Astrocyte of the hippocampus (primary cell): ENCODE measurements at places on chromosomes 5 and 9.

DNA sequence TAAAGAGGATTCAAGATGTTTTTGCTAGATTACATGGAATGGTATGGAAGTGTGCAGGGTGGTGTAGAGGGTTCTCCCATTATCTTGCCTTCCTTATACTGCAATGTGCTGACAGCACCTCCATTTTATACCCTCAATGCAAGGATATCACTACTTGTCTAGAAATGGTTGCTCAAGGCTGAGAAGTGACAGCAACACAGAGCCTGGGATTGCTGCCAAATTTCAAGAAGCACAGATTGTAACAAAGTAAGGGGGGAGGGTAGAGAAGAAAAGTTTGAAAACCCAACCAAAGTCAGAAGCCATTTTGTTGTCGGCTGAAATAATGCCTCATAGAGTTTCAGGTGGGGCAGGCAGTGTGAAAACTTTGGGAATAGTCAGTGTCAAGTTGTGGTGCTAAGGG lies 29.8 kb downstream of the PCDHAC2 start:
- peak; percentile 26 for DNase-seq

DNA sequence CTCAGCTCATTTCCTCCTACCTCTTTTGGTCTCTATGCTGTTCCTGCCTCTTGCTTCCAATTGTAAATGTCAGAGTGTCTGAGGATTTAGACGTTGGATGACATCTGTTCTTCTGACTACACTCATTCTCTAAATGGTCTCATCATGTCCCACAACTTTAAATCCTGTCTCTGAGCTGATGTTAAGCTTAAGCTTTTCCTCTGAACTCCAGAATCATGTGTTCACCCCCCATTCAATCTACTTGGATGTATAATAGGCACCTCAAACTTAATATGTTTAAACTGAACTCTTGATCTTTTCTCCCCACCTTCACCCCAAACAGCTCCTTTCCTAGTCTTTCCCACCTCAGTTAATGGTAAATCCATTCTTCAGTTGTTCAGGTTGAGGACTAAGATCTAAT lies 433.6 kb downstream of the CSNK1G3 start:
- DNase-seq = no peak

DNA sequence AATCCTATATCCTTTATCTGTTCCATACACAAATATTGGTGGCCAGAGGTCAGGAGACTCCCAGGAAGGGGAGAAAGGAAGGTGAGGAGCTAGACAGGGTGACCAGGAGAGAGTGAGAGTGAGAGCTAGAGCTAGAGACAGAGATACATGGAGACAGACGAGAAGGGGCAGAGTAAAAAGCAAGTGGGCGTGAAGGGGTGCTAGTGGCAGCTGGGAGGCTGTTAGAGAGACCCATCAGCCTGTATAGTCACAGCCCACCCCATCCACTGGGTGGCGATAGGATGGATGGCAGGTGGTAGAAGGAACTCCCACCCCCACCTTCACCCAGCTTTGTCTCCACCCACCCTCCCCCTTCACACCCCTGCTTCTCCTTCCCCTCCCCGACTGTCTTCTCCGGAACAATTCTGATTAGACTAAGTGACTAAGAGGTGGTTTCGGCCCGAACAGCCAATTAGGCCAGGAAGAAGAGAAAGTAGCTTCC lies 32.8 kb downstream of the PCDH1 start:
- no peak for DNase-seq

DNA sequence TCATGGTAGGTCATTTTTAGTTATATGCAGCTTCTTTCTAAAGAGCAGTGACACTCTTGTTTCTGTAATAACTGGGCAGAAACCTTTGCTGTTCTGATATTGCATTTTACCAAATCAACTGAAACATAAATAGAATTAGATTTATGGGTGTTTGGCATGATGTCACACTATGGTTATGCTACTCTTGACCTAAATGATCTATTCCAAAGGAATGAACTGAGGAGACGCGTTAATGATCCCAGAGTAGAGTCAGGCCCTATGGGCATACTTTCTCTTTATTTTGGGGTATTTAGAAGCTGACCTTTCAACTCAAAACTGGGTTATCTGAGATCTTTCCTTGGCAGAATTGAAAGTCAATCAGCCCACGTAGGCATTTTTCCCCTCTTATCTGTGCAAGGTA lies 146.8 kb upstream of the ADAMTSL1 start:
- DNase-seq = no peak

GRCh38 chr9:80369641-80370040 lies 797.9 kb downstream of the TLE4 start:
- DNase-seq = peak; percentile 9

- DNase-seq = no peak
These were observed 49.3 kb upstream of the GNA14 start for GRCh38 chr9:77697238-77697984.

DNA sequence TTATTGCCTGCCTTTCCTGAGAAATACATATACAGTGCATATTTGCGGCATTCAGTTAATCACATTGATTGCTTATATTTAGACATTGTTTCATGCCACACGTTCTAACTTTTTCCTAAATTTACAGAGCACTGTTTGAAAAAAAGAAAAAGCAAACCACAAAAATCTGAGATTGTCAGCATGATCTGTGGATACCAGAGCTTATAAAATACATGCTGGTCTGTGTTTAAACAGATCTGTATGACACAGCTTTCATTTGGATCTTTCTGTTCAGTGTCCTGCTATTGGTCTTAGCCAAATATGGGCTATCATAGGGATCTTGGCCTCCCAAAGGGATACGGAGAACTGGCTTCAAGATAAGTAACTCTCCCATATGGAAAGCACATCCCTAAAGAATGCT lies 20.2 kb downstream of the ALDH1A1 start:
- peak; percentile 16 for DNase-seq

GRCh38 chr5:74042959-74043358 lies 417.0 kb downstream of the ARHGEF28 start:
- peak; percentile 68 for DNase-seq

GRCh38 chr9:8855046-8855445 lies 1055.5 kb upstream of the DMAC1 start:
- DNase-seq = peak; percentile 58

GRCh38 chr5:150125334-150125733 lies 30.3 kb downstream of the PDGFRB start:
- DNase-seq = no peak

DNA sequence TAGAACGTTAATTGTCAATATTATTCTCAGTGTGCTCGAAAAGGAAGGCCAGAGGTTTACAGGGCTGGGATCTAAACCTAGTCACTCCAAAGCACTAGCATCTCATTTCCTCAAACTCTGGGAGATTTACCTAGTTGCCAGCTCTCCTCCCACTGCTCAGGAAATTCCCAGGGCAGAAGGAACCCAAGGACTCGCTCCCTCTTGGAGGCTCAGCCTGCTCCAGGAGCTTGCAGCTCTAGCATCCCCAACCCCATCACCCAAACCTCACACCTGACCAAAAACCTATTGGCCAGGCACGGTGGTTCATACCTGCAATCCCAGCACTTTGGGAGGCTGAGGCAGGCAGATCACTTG lies 26.0 kb downstream of the SERINC5 start:
- DNase-seq = no peak

GRCh38 chr9:37859043-37859442 lies 44.9 kb downstream of the SLC25A51 start:
- DNase-seq = no peak

DNA sequence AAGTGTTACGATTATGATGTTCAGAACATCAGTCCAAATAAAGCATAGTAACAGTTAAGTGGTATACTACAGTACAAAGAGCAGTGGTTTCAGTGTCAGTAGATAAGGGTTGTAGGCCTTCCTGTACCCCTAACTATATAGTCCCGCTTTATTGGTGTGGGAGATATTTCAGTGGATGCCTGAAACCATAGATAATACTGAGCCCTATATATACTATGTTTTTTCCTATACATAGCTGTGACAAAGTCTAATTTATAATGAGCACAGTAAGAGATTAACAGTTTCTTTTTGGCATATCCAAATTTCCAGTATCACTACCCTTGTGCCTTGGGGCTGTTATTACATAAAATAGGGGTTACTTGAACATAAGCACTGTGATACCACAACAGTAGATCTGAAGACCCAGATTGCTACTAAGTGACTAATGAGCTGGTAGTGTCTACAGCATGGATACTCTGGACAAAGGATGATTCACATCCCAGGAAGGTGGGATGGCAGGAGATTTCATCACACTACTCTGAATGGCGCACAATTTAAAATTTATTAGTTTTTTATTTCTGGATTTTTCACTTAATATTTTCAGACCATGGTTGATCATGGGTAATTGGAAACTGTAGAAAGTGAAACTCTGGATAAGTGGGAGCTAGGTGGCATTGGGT lies 119.3 kb downstream of the RPS23 start:
- peak; percentile 28 for DNase-seq

GRCh38 chr5:52897238-52897614 lies 91.9 kb upstream of the ITGA2 start:
- DNase-seq = no peak

DNA sequence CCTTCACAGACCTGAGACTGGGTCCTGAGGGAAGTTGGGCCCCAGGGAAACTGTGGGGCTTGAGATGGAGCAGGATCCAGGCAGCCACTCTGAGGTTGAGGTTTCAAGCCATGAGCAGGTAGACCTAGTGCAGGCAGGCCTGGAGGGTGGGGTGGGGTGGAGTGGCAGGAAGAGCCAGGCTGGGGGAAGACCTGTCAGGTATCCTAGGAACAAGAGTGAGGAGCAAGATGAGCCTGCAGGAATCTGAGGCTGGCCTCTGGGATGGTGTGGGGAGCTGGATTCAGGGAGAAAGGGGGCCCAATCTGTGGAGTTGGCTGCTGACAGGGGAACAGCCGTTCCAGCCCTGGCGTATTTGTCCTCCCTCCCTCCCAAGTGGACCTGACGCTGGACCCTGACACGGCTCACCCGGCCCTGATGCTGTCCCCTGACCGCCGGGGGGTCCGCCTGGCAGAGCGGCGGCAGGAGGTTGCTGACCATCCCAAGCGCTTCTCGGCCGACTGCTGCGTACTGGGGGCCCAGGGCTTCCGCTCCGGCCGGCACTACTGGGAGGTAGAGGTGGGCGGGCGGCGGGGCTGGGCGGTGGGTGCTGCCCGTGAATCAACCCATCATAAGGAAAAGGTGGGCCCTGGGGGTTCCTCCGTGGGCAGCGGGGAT lies 9.8 kb downstream of the RACK1 start:
- no peak for DNase-seq

GRCh38 chr9:133134388-133135145 lies 13.5 kb upstream of the RALGDS start:
- no peak for DNase-seq

- DNase-seq = peak; percentile 20
These were observed 1.1 kb downstream of the HEXB start for GRCh38 chr5:74685979-74686631.

DNA sequence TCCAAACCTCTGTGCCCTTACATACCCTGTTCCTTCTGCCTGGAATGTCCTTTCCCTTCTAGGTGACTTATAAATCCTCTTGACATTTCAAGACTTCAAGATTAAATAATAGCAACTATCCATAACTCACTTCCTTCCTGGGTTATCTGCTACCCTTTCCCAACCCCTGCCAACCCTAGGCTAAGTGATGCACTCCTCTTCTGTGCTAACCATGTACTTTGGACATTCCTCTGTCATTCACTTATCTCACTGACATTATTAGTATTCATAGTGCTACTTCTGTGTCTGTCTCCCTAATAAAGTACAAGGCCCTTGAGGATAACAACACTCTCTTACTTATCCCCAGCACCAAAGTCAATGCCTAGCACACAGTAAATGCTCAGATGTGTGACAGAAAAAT lies 307.1 kb downstream of the ENC1 start:
- no peak for DNase-seq

DNA sequence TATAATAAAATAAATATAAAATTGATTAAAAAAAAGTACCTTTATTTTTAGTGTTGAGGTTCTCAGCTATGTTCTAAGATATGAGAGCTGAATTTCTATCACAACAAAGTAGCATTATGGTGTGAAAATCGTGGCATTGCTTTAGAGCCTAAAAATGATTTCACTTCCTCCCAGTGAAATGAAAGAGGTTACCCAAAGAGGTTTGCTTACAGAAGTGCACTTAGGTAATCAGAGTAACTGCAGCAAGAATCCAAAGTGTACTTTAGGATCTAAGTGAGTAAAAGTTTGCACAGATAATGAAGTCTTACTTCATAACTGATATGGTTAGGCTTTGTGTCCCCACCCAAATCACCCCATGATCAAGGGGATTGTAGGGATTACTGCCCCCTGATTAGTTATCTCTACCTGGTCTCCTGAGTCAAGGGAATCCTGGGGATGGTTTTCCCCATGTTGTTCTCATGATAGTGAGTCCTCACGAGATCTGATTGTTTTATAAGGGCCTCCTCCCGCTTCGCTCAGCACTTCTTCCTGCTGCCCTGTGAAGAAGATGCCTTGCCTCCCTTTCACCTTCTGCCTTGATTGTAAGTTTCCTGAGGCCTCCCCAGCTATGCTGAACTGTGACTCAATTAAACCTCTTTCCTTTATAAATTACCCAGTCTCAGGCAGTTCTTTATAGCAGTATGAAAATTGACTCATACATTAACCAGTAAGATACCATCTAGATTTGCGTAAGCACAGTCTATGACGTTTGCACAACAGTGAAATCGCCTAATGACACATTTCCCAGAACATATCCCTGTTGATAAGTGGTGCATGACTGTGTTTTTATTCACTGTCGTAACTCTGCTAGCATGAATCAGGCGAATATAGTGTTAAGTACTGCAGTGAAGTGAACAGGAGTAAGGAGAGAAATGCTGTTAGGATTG lies 40.3 kb upstream of the LRRC70 start:
- DNase-seq = peak; percentile 8

- DNase-seq = no peak
These were observed 93.5 kb downstream of the SSBP2 start for GRCh38 chr5:81657386-81657785.

GRCh38 chr5:102737161-102737560 lies 17.9 kb upstream of the PAM start:
- DNase-seq = no peak

GRCh38 chr5:151040211-151040747 lies 19.9 kb downstream of the GPX3 start:
- DNase-seq = no peak

DNA sequence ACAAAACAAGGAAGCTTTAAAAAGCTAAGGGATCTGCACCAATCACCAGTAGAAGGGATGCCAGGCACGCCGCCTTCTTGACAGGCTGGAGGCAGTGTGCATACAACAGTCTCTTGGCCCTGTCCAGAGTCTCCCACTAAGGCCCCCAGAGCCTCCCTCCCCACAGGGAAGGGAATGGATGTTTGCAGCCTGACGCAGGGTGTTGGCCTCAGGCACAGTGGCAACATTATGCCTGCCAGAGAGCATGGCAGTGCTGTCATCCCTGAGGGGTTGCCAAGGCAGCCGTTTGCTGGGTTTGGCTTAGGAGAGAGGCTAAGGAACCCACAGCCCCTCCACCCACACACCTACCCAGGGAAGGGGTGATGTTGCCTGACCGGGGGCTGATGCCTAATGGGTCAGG lies 4.8 kb downstream of the HBEGF start:
- peak; percentile 73 for DNase-seq

- DNase-seq = no peak
These were observed 94.6 kb downstream of the PRRT1B start for GRCh38 chr9:131639769-131640437.
